A549 treated with ZK216348 at 1 μM for 4 hours (cell line): ENCODE measurements at places on chromosomes 13 and 19. TPM values are rescaled to one million over a fixed set of nuclear protein-coding genes. Genes with fewer than 3 reads are reported as not detected.

Gene INSL3
- 0.37 to 0.94 TPM (median 0.47 TPM) in 5 replicates for total RNA-seq

Gene CAPN12
- total RNA-seq = 4.7 to 6.8 TPM (median 6.0 TPM) in 5 replicates

Gene ADAMTS10
- total RNA-seq = 9.0 to 19.4 TPM (median 15.3 TPM) in 5 replicates

Gene ADGRE3
- not detected in 5 replicates for total RNA-seq

Gene CYP2A6
- total RNA-seq = not detected in 5 replicates

Gene SYMPK
- 41.7 to 81.9 TPM (median 75.7 TPM) in 5 replicates for total RNA-seq

Gene PCP2
- total RNA-seq = not detected in 5 replicates

Gene P2RY11
- total RNA-seq = 3.1 to 12.6 TPM (median 7.5 TPM) in 5 replicates

Gene PNMA8B
- not detected in 5 replicates for total RNA-seq

Gene RASIP1
- total RNA-seq = 0.13 to 1.4 TPM (median 0.36 TPM) in 5 replicates

Gene MAMSTR
- 0.14 to 0.67 TPM (median 0.41 TPM) in 5 replicates for total RNA-seq
